EL (cell line): ENCODE measurements at places on chromosomes 3 and 15.

GRCh38 chr3:13553686-13554085, 4.8 kb downstream of the FBLN2 start:
- DNase-seq, result no peak

GRCh38 chr3:171811295-171811912, 1.1 kb upstream of the PLD1 start:
- peak; percentile 96 for DNase-seq

DNA sequence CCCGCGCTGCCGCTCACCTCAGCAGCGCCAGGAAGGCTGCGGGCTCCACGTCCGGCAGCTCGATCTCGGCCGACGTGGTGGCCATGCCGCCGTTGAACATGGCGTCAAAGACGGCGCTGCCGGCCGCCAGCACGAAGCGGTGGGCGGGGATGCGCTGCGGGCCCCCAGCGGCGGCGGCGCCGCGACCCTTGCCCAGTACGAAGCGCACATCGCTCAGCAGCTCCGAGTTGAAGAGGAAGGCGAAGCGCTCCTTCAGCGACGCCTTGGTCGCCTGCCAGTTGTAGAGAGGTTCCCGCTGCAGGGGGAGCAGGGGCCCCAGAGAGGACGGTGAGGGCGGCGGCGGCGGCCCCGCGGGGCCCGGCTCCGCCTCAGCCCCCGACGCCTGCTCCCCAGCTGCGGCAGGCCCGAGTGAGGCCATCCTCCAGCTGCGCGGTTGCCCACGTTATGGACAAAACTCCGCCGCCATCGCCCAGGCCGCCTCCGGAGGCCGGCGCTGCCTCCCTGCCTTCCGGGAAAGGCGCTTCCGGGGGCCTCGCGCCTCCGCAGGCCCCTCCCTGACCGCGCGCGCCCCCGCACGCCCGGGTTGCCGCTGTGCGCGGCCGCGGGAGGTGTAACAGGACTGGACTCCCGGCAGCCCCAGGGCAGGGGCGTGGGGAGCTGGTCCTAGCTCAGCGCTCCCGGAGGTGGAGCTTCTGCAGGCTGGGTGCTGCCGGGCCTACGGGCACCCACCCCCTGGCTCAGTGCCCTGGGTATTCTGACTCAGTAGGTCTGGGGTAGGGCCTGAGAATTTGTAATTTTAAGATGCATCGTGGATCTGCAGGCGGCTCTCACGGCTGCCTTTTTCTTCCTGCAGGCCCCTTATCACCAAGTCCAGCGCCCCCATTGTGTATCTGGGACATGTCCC, at the start of gene BTBD1:
Gene BTBD1 (minus strand): TSS at position 519 of the 904 bp plus-strand sequence. CDS start 101 bp downstream, at position 418.
- peak; percentile 99 for DNase-seq

DNA sequence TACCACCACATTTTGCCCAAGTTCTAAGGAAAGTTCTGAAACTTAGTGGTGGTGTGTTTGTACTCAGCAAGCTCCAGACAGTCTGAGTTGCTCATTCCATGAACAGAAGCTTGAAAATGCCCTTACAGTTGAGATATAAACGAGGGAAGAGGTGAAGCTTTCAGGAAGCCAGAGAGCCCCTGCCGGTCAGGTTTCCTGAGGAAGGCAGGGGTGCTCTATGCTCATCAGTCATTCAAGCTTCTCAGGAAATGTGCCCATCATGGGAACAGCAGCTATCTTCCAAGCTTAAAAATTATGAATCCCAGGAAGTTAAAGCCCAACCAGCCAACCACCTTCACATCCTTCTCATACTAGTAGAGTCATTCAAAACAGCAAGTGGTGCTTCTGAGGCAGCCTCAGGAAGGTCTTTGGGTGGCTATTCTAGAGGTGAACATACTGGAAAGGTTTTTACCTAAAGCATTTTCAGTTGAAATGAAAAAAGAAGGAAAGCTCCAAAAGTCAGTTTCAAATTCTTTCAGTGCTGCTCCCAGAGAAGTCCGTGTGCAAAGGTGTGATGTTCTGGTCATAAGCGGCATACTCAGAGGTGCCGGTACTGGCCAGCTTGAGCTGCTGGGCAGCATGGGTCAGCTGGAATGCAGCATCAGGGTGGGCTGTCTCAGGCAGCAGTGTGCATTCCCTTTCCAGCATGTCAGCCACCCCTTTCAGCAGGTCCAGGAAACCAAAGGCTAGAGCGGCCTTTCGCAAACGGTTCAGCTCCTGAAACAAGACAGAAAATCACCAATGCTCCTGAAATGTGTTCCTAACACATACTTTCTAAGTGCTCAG, 31.8 kb downstream of the INTS14 start:
- DNase-seq, result peak; percentile 15

DNA sequence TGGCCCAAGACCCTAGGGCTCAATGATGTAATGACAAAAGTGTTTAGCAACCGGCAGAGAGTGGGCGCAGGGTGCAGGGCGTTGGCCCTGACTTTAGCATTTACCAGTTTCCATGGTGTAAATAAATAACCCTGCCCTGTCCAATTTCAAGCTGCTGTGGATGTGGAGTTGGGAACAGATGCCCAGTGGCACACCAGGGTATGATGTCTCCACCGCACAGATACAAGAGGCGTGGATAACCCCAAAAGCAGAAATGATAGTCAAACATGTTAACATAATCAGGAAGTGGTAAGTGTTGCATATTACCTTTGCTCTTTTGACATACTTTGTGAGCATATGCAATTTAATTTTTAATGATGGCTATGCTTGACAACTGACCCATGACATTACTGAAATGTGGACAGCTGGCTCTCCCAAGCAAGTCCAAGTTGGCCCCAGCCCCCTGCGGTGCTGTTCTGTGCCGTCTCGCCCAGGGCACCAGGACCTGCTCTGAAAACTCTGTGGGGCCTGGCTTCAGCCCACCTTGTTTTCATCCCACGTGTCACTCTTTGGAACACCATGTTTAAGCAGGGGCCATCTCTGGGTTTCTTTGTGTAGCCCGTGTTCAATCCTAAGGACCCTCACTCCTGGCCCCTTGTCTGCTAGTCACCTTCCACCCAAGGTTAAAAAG, 10.8 kb upstream of the ANPEP start:
- no peak for DNase-seq

DNA sequence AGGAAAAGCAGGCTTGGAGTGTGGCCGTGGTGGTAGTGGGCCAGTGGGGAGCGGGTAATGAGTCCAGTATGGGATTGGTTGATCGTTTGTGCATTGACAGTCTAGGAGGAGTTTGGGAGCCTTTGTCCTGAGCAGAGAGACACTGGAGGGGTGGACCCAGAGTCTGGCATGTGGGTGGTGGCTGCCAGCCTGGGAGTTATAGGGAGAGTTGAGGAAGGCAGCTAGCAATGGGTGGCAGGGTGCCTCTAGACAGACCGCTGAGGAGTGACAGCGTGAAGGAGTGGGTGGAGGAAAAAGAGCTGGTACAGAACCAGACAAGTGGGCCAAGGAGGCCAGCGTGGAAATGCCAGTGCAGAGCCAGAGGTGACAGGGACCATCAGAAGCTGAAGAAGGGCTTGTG, 1.9 kb upstream of the CCK start:
- DNase-seq, result no peak

GRCh38 chr3:57848177-57848738, 92.1 kb downstream of the SLMAP start:
- DNase-seq, result no peak

DNA sequence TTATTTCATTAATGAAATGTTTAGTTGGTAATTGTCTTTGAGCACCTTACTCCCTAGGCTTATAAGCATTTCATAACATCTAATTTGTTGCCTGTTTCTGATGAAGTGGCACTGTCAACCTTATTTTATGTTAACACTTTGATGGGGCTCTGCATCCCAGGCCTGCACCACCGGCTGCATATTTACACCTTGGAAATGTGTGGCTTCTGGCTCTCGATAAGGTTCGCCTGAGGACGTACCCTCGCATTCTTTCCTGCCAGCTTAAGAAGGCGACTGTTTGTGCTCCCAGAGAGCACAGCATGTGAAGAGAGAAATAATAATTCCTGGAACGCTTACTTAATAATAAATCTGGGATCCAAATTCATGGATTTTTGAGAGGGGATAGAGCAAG, 763.3 kb upstream of the CFAP20DC start:
- no peak for DNase-seq

- no peak for DNase-seq
Measured at GRCh38 chr3:96959901-96960641, 145.7 kb downstream of the EPHA6 start.

- DNase-seq, result no peak
Measured at GRCh38 chr15:50909010-50909317, 481 bp downstream of the AP4E1 start.

DNA sequence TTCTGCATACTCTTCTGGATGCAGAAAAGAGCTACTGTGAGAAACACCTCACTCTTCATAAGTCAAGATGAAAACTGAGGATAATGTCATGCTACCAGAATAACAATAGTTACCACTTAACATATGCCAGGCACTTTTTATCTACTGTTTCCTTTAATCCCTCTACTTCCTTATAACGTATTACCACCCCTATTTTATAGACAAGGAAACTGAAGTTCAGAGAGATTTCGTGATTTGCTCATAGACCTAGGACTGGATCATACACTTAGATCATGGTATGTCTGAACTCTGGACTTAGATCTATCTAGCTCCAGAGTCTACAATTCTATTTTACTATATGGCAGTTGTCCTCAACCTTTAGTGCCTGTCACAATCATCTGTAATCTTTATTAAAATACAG, 155.7 kb upstream of the TSPAN3 start:
- DNase-seq, result no peak

GRCh38 chr3:28947751-28948150, 333.1 kb upstream of the RBMS3 start:
- no peak for DNase-seq

GRCh38 chr15:52246686-52247431, 48.7 kb downstream of the MYO5C start:
- no peak for DNase-seq

DNA sequence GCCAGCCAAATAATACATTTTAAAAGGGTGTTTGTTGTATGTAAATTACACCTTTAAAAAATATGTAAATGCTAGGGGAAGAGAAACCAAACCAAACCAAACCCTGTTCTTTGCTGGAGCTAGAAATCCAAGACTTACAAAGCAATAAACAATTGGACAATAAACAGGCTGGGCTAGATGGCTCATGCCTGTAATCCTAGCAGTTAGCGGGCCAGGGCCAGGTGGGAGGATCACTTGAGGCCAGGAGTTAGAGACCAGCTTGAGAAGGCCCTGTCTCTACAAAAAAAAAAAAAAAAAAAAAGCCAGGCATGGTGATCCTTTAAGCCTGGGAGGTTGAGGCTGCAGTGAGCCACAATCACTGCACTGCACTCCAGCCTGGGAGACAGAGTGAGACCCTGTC, 12.5 kb downstream of the STOML1 start:
- no peak for DNase-seq

DNA sequence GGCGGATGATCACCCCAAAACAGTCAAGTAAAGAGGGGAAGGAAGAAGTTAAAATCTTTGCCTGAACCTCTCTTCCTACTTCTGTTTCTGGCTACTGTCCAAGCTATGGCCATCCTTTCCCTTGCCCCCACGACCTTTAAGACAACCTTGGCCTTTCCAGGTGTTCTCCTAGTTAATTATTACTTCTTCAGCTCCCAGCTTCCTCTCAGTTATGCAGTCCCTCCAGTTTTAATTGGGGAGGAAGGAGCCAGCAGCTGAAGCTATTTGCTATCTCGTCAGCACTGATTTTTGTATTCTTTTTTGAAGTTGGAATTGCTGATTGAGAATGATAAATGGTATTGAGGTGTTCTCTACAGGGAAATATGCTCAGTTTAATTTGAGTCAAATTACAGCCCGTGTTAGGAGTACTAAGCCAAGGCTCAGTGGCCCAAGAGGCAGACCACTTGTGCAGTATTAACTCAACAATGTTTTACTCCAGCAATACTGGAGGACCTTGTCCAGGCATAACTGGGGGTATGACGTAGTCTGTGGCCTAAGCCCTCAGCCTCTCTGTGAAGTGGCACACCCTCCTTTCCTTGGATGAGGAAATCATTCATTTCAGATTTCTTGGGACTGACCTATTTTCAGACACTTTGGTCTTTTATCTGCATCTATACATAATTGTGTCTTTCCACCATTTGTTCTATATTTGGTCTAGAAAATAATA, 336.9 kb downstream of the SLC9A9 start:
- no peak for DNase-seq

DNA sequence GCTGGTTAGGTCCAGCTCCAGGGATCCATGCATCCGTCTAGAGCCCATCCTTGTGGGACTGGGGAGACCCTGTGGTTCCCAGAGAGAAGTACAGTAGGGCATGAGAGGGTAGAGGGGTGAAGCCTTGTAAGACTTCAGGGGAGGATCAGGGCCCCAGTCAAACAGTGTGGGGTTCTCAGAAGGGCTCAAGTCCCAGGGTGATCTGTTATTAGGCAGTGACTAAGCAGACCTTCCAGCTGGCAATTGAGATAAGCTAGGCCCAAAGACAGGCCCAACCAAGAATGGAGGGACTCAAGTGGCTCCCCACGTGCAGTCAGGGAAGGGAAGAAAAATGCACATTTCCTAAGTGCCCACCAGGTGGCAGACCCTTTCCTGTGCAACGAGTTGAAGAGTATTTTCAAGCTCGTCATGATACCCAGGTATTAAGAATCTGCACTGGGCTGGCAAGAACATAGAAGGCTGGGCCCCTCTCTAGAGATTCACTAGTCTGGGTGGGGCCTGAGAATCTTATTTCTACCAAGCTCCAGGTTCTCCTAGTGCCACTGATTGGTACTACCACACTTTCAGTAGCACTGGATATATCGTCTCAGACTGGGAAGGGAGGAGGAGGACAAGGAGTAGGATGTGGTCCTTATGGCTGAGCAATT, 240.8 kb downstream of the NR1D2 start:
- peak; percentile 74 for DNase-seq

DNA sequence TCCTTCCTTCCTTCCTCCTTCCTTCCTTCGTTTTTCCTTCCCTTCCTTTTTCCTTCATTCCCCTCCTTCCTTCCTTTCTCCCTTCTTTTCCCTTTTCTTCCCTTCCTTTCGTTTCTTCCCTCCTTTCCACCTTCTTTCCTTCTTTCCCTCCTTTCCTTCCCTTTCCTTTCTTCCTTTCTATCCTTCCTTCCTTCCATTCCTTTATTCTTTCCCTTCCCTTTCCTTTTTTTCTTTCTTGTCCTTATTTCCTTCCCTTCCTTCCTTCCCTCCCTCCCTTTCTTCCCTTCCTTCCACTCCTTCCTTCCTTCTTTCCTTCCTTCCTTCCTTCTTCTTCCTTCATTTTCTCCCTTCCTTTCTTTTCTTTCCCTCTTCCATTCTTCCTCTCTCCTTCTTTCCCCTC, 394.6 kb downstream of the GABRB3 start:
- DNase-seq, result no peak

GRCh38 chr15:88810446-88810845, 7.2 kb downstream of the ACAN start:
- DNase-seq, result peak; percentile 52

DNA sequence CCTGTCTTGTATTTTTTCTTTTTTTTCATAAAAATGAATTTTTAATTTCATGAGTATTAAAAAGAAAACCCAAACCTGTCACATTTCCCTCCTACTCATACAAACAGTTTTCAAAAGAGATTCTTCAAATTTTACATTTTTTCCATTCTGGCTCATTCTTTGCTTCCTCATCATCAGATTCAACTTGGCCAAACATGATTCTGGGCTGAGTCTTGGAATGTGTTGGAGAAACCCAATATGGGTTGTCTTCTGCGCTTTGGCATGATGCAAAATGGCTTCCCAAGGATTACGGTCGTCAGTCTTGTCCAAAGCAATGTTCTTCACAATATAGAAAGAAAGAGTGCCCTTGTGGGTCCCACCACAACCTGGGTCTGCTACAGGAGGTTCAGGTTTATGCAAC, 12.4 kb upstream of the TM4SF4 start:
- no peak for DNase-seq
